ENCODE measurements at places on chromosomes 6 and 20.

- DNase-seq: no peak
Measured at GRCh38 chr20:46808565-46808964, 86.1 kb upstream of the EYA2 start.

DNA sequence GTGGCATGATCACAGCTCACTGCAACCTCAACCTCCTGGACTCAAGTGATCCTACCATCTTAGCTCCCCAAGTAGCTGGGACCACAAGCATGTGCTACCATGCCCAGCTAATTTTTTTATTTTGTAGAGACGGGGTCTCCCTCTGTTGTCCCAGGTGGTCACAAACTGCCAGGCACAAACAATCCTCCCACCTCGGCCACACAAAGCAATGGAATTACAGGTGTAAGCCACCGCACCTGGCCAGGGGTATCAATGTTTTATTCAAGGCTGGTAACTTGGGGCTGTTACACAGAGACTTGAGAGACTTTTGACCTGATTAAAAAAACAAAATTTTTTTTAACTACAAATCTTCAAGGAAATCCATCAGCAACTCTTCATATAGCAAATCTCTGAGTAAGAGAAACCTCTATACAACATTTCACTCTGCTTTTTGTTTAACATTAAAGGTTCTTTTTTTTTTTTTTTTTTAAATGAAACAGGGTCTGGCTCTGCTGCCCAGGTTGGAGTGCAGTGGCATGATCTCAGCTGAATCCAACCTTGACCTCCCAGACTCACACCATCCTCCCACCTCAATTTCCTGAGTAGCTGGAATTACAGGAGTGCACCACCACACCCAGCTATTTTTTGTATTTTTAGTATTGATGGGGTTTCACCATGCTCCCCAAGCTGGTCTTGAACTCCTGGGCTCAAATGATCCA, 5.9 kb downstream of the EIF2S2 start:
- DNase-seq: no peak

- peak; percentile 33 for DNase-seq
Measured at GRCh38 chr6:119966484-119966883, 616.9 kb upstream of the MAN1A1 start.

DNA sequence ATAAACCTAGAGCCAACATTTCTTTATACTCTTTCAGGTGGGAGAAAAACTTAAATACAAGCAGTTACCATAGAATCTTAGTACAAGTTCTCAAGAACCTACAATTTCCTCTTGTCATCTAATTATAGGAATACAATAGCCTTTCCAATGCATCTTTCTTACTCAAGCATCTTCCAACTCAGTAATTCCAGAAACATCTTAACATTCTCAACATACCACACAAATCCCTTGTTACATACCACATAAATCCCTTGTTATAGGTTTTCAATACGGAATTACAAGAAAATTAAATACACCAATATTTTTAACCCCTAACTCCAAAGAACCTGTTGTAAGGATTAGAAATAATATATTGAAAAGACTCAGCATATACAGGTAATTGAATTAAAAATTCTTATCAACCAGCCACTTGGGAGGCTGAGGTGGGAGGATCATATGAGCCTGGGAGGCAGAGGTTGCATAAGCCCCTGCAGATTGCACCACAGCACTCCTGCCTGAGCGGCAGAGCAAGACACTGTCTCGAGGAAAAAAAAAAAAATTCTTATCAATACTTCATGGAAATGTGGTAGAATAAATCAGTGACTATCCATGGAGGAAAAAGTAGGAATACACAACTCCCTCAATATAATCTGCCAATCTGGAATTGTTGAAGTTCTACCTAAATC, 127.5 kb upstream of the CCDC28A start:
- DNase-seq: no peak

DNA sequence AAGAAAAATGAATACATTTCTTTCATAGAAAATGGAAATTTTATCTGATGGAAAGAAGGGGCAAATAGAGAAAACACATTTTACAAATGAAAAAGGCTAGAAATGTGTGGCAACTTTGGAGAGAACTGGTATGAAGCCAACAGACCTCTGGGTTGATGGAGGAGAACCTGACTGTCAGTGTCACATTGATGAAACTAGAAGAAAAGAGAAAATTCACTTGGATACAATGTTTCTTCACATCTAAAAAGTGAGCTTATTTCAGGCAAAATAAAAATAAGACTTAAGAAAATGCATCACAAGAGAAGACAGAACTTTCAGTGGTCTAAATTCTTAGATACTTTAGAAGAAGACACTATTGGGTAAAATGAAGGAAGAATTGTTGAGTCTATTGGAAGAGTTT, at the start of gene OR12D2:
Gene OR12D2, plus strand, starts transcription at position 301 of the 400 bp plus-strand sequence. CDS start 1,069 bp downstream, outside the sequence.
- DNase-seq: no peak

GRCh38 chr6:151482290-151482689, 11.5 kb upstream of the CCDC170 start:
- DNase-seq: no peak

- no peak for DNase-seq
Measured at GRCh38 chr6:97866616-97867015, 583.6 kb upstream of the MMS22L start.

- no peak for DNase-seq
Measured at GRCh38 chr6:113560908-113561307, 296.2 kb upstream of the MARCKS start.

- DNase-seq: no peak
Measured at GRCh38 chr20:52425701-52426100, 234.1 kb upstream of the ZFP64 start.

DNA sequence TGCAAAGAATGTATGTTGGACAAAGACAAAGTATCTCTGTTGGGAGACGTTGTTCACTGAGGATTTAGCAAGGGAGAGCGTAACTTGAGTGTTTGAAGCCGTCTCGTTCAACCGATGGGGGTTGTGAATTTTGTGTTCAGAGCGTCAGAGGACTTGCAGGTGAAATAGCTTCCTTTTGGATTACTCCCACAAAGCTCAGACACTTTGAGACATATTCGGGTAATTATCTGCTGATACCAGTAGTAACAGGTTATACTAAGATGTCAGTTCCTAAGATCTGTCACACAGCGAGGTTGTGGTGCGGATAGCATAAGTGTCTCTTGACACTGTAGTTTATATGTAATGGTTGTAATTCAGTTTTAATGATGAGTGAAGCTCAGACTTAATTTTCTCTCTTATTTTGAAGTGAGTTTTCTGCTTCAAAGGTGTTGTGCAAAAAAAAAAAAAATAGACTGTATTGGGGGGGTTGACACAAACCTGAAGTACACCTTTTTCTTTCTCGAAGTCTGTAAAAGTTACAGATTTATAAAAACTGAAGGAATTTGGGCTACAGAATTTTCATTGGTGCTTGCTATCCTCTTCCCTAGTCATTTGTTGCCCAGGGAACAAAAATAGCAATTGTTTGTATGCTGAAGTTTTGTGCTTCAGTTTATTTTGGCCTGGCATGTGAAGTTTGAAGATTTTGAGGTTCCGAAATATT, 1.7 kb downstream of the ASXL1 start:
- DNase-seq: no peak

DNA sequence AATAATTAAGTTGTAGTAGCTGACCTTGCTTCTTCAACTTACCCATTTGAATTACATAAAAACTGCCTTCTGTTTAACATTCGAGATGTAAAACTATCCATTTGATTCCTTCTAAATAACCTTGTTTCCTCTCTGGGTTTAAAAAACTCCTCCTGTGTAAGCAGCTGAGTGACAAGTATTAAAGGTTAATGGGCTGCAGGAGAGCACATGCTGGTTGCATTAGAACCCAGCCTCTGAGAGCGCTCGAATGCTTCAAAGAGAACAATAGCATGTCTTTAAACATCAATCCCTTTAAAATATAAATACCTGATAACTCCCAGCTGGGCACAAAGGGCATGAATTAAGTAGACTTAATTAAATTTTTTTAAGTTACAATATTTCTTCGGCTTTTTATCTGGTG, 215.8 kb downstream of the EYA4 start:
- DNase-seq: no peak

DNA sequence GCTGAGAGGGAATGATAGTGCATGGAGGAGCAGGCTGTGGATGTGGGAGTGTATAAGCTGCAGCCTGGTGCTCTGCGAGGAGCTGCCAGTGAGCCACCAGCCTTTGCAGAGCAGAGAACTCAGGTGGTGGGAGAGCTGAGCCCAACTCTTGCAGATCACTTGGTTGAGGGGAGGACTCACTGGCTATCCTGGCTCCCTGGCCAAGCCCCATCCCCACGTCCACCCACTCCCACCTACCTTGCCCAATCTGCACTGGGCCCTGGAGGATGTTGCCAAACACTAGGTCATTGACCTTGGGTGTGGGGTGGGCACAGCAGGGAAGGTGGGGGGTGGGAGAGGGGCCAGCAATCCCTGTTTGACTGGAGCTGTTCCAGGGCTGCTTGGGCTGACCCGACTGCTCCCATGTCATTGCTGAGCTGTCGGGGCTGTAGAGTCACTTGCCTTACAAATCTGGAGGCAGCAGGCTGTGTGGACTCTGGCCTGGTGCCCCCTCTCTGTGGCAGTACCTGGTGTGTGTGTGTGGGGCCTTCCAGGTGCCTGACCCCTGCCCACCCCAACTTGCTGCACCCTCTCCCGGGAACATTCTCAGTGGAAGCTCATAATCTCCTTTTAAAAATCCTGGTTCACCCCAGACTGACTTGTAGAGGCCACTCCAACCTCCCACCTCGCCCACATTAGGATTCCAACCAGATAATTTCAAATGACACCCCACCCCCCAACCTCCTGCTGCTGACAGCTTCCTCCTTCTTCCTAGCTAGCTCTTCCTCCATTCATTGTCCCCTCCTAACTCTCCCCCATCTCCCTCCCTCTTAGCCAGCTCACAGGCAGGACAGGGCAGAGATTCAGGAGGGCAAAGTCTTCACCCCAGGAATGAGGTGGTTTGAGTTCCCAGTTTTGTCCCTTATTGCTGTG, 162.3 kb downstream of the MRPL14 start:
- DNase-seq: no peak

DNA sequence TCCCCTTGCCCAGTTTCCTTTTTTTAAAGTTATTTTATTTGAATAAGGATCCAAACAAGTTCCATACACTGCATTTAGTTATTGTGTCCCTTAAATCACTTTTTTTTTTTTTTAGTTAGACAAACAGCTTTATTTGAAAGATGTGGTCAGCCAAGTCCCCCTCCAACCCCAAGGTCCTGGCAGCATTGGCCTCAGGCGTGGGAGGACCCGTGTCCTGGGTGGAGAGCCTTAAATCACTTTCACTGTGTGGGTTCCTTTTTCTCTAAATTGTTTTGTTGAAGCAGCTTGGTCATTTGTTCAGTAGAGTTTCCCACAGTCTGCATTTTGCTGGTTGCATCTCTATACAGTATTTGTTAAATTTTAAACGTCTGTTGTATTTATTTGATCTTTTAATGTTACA, 5.2 kb upstream of the TBCC start:
- DNase-seq: no peak

DNA sequence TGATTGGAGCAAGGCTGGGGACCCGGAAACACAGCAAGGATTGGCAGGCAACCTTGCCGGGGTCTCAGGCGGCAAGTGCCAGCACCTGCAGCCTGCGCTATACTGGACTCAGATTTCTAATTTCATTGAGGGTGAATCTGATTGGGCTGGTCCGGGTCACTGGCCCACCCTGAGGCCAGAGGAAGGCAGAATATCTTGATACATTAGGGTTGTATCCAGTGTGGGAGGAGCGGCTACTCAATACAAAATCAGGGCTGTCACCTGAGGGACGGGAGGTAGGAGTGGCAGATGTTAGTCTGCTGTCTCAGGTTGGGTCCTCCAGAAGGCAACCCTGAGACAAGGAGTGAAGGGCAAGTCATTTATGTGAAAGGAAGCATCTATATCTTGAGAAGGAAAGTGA, 40.7 kb downstream of the BFSP1 start:
- DNase-seq: no peak

GRCh38 chr6:37710616-37711015, 12.9 kb upstream of the MDGA1 start:
- no peak for DNase-seq

- no peak for DNase-seq
Measured at GRCh38 chr20:39751557-39752137, 789.5 kb downstream of the DHX35 start.

- DNase-seq: no peak
Measured at GRCh38 chr6:24951811-24952299, 16.1 kb upstream of the RIPOR2 start.

DNA sequence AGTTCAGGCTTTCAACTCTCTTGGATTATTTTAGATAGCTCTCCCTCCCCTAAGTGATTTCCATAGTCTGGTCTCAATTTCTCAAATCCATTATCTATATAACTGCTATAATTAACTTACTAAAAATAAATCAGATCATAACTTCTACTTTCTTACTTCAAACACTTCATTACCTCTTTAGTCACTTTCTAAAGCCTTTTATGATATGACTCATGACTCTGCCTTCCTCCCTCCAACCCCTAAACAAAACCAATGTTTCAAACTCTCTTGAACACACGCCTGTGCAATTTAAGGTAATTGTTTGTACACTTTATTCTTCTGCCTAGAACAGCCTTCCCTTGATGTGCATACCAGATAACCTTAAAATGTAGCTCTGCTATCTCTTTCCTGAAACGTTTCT, 100.5 kb downstream of the LMBRD1 start:
- no peak for DNase-seq

GRCh38 chr6:56243518-56244070, 3.8 kb downstream of the COL21A1 start:
- no peak for DNase-seq

DNA sequence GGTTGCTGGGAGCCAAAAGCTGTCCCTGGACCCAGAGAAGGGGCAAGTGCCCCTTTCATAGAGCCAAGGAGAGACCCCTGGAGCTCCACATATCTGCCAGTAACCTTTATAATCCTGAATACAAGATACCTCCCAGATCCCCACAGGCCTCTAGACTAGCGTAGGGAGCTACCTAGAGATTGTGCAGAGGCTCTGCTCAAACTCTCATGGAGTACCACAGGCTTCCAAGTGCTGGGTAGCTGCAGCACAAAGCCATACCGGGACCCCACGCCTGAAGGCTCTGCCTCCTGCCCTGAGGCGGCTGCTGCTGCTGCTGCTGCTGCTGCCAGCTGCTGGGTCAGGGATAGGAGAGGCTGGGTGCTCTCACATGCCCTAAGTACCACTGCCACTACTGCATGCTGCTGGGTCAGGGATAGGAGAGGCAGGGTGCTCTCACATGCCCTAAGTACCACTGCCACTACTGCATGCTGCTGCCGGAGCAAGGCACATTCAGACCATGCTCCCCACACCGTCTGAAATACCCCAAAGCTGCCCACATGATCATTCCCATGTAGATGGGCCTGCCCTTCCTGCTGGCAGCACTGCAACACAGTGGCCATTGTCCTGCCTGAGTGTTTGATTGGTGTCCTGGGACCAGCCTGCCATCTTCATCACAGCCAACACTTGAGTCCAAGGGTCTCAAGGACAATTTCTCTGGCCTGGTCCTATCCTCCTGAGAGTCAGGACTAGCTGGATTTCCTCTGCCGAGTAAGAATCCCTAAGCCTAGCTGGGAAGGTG, 1434.3 kb upstream of the ADGRB3 start:
- DNase-seq: no peak

- no peak for DNase-seq
Measured at GRCh38 chr20:51727872-51728271, 40.3 kb downstream of the ATP9A start.

- DNase-seq: no peak
Measured at GRCh38 chr20:1474817-1475603, 8.4 kb upstream of the NSFL1C start.

GRCh38 chr6:34063651-34064050, 82.2 kb downstream of the GRM4 start:
- no peak for DNase-seq

Measured in activated naive CD8-positive, alpha-beta T cell treated with anti-CD3 and anti-CD28 coated beads, Interleukin-2, amount 10 ng/mL, durations not matched to agents 7 days and 5 days (primary cell).